ENCODE measurements at places on chromosomes 11 and 22.

DNA sequence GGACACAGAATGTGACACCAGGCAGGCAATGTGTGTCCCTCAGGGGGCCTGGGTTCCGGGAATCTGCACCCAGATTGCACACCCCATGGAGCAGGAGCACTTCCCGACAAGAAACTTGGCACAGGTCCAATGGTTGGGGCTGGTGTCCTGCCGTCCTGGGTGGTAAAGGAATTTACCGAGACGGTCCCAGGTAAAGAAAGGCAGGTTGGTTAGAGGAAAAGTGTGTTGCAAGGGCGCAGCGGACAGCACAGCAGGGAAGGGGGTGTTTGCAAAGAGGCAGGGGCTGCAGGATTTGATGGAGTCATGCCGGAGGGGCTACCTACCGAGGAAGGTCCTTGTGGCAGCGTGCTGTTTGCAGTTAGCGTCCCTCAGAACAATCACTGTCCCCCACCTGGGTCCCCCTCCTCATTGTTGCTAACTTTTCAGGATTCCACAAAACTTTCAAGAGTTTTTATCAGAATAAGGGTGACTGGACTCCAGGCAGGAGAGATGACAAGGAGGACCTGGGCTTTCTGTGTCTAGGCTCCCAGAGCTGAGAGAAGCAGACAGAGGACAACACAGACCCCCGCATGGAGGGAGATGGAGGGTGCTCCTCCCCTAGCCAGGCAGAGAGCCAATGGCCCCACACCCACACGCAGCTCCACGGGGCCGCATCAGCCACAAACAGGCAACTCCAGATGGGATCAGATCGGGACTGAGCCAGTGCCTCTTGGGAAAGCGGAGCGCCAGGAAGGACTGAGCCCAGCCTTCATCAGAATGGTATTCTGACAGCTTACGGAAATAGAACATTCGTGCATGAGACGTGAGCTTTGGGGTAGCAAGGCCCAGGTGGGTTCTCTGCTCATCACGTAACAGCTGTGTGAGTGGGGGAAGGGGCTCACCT is 1423.9 kb downstream of the BRD1 start:
- no peak for DNase-seq

GRCh38 chr11:36292311-36292722 is 3.1 kb upstream of the COMMD9 start:
- no peak for DNase-seq

- DNase-seq = no peak
Observed at GRCh38 chr22:22748756-22749155, 104.3 kb downstream of the GGTLC2 start.

DNA sequence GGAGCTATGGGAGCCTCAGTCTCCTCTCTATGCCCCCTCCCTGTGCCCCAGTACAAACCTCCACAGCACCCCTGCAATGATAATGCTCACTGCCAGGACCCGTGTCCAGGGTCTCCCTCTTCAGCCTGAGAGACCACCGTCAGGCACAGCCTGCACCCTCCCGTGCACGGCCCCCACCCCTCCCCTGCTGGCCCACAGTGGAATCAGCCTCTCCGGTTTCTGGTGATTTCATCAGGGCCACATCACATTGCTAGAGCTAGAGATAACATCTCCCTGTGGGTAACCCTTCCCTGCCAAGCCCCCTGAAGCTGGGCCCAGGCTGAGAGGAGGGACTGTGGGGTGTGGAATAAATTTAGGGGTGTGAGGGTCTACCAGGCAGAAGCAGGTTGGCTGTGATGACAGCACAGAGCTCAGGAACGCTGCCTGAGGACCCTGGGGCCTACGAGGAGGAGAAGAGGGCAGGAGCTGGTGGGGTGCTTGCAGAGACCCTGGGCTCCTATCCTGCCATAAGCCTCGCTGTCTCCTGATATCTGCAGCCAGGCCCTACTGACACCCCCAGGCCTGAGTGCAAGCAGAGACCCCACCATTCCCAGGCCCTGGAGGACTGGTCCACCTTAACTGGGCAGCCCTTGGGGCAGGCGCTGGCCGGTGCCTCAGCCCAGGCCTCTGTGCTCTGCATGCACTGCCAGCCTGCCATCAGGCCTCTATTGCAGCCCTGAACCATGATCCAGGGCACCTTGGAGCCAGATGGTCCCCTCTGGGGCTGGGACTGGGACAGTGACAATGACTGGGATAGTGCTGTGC is at the start of gene KLHDC7B:
Gene KLHDC7B (plus strand): TSS at position 378 of the 804 bp plus-strand sequence. CDS start 345 bp downstream, at position 723.
- no peak for DNase-seq

GRCh38 chr11:123235117-123235655 is 40.1 kb upstream of the CLMP start:
- no peak for DNase-seq

All from mesothelial cell of epicardium (in vitro differentiated cells).